ENCODE measurements at places on chromosomes 7 and 10.
A peak's percentile ranks its signal among the peaks of the same experiment; 100 is the strongest.

GRCh38 chr7:138195151-138195571, 118.9 kb downstream of the AKR1D1 start:
- no peak for DNase-seq

- peak; percentile 32 for DNase-seq
Observed at GRCh38 chr10:125982260-125982948, 86.0 kb downstream of the FANK1 start.

DNA sequence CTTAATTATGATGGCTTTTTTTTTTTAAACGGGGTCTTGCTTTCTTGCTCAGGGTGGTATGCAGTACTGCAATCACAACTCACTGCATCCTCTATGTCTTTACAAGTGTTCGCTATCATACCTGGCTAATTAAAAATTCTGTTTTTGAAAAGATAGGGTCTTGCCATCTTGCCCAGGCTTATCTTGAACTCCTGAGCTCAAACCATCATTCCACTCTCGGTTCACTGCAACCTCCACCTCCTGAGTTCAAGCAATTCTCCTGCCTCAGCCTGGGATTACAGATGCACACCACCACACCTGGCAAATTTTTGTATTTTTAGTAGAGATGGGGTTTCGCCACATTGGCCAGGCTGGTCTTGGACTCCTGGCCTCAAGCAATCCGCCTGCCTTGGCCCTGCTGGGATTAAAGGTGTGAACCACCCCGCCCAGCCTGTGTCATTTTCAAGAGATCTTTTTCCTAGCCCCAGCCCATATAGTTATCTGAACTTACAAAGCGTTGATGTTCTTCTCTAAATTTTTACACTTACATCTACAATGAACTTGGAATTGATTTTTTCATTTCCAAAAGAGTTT, 6.0 kb downstream of the HNRNPF start:
- DNase-seq = no peak

DNA sequence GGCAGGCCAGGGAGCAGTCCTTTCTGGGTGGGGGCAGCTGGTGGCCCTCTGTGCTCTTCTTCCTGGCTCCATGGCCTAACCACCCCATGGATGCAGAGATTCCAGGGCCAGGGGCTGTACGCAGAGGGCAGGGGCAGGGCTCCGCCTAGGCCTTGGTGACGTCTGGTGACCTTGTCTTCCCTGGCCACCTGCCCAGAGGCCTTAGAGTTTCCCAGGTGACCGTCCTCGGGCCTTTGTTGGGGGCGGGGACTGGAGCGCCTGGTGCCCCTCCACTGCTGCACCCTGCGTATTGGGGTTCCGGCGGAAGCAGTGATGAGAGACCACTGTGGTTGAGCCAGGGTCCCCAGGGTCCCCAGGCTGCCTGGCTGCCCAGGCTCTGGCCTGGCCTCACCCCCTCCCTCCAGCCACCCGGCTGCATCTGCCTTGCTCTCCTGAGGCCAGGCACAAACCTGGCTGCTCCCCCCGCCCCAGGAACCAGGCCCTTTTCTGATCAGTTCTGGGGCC, 10.3 kb downstream of the PWWP2B start:
- DNase-seq = no peak
